ENCODE measurements at places on chromosomes 3 and 15.

DNA sequence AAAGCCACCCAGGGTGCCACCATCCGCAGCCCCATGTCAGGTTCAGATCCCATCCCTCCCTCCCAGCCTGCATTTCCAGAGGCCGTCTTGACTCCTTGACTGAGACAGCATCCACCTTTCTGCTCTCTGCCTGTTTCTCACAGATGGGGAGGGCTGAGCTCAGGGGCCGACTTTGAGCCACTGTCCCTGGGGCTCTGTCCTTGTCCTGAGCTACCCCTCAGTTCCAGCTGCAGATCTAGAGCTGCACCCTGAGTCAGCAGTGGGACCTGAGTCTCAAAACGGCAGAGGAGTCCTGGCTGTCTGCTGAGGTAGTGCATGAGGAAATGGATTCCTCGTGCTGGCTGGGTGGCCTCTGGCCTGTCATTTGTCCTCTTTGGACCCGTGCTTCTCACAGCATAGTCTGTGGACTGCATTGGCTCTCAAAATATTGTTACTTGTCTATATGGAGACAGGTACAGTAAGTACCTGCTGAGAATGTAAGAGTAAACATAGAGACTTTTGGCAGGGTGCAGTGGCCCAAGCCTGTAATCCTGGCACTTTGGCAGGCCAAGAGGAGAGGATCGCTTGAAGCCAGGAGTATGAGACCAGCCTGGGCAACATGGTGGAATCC lies 22.3 kb downstream of the RPLP1 start:
- no peak for DNase-seq

DNA sequence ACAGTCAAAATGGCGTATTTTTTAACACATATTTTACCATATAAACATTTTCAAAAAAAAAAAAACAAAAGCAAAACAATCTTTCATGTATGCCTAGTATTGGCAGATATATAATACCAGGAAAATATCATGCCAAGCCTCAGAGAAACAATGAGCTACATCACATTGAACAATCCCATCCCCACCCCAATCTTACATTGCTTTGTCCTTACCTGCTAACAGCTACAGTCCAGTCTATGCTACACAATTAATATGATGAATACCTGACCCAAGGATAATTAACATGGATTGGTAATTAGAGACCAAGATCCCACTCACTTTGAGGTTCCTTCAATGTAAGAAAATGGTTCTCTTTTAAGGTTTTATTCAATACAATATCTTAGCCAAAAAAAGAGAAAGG lies 7.6 kb upstream of the SATB1 start:
- DNase-seq = no peak

DNA sequence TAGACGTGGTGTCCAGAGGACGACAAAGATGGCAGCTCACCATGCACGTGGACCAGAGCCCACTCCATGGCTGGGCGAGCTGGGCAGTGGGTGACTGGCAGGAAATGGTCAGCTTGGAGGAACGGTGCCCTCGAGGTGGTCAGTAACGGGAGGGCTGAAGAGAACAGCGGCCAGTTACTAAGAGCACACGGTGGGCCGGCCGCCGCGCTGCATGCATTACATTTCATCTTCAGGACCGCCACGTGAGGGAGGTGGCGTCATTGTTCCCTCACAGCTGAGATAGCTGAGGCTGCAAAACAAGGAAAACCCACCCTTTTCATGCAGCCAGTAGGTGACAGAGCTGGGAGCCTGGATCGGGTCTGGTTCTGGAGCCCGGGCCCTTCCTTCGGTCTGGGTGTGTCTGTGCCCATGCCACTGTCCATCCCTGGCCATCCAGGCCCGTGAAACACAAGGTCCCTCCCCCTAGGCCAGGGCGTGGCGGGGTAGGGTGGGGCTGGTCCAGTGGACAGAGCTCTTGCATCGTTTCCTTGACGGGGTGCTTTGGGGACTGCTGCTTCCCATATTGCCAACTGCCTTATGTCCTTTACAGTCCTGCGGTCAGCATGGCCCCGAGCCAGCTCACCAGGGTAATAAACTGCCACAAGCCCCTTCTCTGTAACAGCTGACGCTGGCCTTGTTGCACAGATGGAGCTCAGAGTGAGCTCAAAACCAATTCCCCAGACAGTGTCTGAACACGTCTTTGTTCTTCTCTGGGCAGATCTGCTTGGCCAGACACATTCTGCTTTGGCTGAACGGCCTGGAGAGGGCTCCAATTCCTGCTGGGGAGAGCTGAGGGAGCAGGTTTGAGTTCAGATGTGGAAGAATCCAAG lies 51.8 kb downstream of the RGMA start:
- DNase-seq = peak; percentile 95

DNA sequence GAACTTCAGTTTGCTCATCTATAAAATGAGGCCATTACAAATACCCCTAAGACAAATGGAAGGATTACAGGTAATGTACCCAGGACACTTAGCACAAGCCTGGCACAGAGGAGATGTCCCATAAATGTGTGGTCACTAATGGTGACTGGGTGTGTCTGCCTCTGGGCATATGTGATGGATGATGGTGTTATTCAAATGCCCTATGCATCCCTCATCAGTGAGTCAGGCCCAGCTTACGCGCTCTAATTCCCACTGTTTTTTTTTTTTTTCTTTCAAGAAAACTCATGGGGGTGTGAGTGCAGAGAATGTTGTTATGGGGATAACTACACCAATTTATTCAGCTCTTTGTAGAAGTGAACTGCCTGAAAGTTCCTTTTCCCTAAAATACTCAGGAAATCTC lies 23.6 kb upstream of the KIF23 start:
- no peak for DNase-seq

- DNase-seq = no peak
Measured at GRCh38 chr3:70726096-70726938, 413.9 kb upstream of the MDFIC2 start.

DNA sequence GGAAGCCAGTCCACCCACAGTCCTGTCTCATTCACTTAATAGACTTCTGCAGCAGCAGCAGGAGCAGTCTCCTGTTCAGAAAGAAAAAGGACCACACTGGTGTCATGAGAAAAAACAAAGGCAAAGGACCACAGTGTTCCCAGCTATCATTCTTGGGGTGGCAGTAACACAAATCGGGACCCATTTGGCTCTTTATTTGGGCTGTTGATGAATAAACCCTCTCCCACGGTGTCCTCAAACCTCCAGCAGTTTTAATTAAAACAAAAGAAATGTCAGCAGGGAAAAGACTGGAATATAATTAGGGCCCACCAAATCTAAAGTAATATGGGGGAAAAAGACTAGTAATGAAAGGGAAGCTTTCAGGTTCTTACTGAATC lies 210.5 kb upstream of the SLC2A2 start:
- DNase-seq = no peak

DNA sequence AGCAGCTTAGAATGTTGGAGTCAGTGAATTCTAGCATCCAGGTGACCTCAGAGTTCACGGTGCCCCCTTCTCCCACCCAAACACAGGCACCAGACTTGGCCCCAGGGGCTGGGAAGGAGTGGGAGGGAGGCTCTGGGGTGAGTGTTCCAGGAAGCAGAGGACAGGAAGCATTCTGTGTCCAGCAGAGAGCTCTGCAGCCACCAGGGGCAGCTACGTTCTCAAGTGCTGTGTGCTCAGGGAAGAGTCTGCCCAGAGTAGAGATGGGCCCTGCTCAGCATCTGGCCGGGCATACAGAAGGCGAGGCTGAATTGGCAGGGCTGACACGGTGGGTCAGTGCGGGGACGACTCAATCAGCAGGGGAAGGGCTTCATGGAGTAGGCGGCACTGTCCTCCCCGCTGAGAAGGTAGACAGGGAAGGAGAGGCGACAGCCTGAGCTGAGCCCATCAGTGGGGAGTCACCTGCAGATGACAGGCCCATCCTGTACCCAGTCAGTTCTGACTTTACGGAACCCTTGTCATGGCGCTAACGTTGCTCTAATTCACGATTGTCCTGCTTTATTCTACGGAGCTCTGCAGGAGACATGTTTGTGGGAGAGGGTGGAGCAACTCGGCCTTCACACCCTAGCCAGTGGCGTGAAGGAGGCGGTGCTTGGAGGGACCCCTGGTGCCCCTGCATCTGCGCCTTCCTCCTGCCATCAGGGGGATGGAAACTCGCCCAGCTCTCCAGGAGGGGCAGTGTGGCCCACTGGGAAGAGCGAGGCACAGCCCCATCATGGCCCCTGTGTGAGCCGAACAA lies 82.2 kb downstream of the C3orf70 start:
- DNase-seq = no peak

DNA sequence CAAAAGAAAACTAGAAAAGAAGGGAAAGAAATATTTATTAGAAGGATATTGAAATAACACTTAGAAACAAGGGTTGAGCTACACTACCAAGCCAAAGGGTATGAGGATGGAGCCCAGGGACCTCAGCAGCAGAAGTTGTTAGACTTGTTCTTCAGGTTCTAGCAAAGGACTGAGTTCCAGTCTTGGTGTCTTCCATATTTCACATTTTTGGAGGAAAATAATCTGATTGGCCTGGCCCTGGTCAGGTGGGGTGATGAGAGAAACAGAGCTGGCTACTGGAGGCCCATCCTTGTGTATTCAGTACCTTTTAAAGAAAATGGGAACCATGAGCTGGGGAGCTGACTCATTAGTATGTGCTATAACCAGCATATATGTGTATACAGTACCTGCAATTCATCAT lies 28.2 kb downstream of the PPP4R2 start:
- no peak for DNase-seq

GRCh38 chr15:40151499-40151898 lies 9.4 kb upstream of the BUB1B start:
- DNase-seq = no peak

DNA sequence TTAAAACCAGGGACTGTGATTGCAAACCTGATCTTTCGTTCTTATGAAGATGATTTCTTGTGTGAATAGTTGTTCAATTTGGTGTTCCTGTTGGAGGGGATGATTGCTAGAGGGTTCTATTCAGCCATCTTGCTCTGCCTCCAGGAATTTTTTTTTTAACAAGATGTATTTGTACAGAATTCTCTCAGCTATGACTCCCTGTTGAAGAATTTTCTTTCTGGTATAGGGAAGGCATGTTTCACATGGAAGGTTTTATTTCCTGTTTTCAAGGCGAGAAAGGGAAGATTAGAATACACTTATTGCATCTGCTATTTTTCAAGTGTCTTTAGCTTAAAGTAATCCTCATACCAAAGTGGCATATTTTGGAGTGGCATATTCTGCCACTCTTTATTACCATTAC lies 5.6 kb upstream of the LRRC34 start:
- DNase-seq = no peak

- no peak for DNase-seq
Measured at GRCh38 chr3:21534462-21534861, 216.5 kb downstream of the ZNF385D start.

- peak; percentile 93 for DNase-seq
Measured at GRCh38 chr3:13009132-13009945, 63.9 kb downstream of the IQSEC1 start.

GRCh38 chr15:100686725-100687473 lies 84.5 kb downstream of the ASB7 start:
- DNase-seq = no peak

DNA sequence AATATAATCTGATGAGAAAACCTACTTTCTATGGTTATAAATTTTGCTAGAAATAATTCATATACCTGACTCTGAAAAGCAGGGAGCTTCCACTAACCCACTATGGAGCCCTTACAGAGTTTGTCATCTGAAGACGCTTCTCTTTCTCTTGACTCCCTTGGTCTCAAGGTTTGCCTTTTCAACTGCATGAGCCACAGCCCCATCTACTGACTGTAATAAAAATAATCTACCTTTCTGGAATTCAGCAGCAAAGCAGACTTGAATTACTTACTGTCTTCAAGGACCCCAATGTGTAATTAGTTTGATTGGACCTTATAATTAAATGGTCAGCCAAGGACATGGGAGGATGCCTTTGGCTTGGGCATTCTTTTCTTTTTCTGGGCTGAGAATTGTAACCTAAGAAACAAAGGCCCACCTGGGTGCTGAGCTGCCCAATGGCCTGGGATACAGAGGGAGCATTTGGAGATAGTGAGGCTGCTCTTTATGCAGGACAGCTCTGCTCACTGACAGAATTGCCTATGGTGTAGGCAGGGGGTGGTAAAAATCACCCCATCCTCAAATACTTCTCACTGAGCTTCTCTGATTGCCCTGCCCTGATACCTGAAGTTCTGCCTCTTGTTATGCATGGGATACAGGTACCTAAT lies 178.6 kb upstream of the TRIM42 start:
- no peak for DNase-seq

DNA sequence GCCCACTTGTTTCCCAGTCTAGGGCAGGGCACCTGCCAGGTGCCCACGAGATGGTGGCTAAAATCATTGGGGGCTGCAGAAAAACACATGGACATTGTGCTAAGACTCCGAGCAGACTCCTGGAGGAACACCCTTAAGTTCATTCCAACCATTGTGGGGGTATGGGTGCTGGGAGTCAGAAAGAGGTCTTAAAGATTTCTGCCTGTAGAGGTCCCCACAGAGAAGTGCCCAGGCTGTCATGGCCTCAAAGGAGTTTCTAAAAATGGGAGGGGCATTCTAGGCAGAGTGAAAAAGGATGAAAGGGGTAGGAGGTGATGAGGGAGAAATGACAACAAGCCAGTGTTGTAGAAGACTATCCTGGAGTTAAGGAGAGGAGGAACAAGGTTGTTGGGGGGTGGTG lies 17.1 kb downstream of the RBP1 start:
- DNase-seq = no peak

- peak; percentile 97 for DNase-seq
Measured at GRCh38 chr15:72230197-72231065, 559 bp downstream of the PKM start.

- DNase-seq = no peak
Measured at GRCh38 chr15:54033356-54033860, 55.2 kb downstream of the UNC13C start.

GRCh38 chr15:89735773-89736172 lies 15.3 kb downstream of the MESP1 start:
- DNase-seq = no peak

- no peak for DNase-seq
Measured at GRCh38 chr3:153881201-153881600, 240.0 kb upstream of the ARHGEF26 start.

GRCh38 chr15:62165104-62165792 lies at the start of gene C2CD4B:
C2CD4B (minus strand) TSS chr15:62165285; CDS start chr15:62164984, 301 bp downstream.
- peak; percentile 83 for DNase-seq

DNA sequence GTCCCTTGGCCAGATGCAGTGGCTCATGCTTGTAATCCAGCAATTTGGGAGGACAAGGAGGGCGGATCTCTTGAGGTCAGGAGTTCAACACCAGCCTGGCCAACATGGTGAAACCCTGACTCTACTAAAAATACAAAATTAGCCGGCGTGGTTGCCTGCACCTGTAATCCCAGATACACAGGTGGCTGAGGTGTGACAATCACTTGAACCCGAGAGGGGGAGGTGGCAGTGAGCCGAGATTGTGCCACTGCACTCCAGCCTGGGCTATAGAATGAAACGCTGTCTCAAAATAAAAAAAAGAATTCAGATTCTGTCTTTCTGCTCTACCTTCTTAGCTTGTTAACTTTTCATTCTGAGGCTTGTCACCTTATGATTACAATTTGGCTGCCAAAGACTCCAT lies 22.1 kb downstream of the MYO5A start:
- no peak for DNase-seq

DNA sequence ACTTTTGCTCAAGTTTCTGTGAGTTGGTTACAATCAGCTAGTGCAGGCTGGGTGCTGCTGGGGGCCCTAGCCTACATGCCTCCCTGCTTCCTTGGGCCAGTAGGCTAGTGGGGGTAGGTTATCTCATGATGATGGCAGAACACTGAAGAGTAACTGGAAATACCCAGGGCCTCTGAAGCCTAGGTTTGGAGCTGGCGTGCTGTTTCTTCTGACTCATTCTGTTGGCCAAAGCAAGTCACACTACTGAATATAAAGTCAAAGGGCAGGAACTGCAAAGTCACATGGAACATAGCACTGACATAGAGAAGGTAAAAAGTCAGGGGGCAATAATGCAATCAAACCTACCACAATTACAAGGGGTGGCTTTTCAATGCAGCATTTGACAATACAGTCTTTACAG lies 34.5 kb downstream of the RASGRP1 start:
- no peak for DNase-seq

Data from posterior vena cava (tissue), 2 donors.